ENCODE measurements at places on chromosomes 3 and 15. TPM values are rescaled to one million over a fixed set of nuclear protein-coding genes. Genes with fewer than 3 reads are reported as not detected.

DNA sequence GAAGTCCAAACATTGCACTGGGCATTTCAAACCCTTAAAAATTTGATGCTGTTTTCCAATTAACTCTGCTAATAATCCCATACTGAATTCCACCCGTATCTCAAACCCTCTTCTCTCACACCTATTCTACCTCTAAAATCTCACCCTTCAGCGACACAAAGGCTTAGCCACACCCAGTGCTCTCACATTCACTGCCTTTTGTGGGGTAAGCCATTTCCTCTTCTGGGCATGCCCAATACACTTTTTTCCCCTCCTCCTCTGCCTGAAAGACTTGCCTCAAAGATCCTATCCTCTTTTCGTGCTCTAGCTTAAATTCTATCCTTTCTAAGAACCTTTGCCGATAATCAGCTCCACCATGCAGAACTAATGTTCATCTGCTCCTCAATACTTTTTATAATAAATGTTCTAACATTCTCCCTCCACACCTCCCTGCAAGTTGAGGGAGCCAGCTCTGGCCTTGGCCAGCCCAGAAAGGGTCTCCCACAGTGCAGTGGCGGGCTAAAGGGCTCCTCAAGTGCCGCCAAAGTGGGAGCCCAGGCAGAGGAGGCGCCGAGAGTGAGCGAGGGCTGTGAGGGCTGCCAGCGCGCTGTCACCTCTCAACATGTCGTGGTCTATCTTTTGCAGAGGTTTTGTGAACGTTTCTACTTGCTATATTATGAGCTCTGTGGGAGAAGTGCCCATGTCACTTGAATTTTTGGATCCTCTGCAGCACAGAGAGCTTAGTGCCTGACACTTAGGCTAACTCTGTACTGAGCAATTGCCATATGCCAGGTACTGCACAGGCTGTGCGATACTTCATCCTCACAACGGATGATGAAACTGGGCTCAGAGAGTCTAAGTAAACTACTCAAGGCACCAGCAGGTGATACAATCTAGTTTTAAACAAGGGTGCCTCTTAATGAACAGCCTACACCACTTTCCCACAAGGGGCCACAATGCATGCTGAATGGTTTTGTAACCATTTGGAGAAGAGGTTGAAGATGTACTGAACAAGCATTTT is 53.6 kb upstream of the BCL6 start:
- peak overlapping the region; percentile 91 for H3K27ac ChIP-seq
- H3K36me3 ChIP-seq: peaks cover 49% of the 10 kb centered on the region
- peaks cover 72% of the 10 kb centered on the region for H3K4me1 ChIP-seq

Gene OXTR
- 0.65 TPM for total RNA-seq

DNA sequence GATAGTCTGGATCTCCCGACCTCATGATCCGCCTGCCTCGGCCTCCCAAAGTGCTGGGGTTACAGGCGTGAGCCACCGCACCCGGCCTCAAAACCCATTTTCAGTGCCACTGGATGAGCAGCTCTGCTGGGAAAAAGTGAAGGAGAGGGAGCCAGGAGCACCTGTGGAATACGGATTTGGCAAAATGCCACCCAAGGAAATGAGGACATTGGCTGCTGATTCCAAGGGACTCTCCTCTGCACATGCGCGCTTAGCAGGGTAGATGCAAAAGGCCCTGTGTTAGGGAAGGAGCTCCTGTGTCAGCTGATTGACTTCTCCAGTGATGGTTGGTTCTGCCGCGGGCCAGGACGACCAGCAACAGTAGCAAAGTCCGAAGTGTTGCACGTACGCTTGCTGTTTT is 43.4 kb upstream of the IGF1R start:
- H3K27me3 ChIP-seq: peaks cover 2% of the 10 kb centered on the region
- DNase-seq: no peak
- H3K4me1 ChIP-seq: peaks cover 23% of the 10 kb centered on the region
- no peak overlapping the region for H3K27ac ChIP-seq

GRCh38 chr3:2937592-2937991 is 172.6 kb downstream of the IL5RA start:
- H3K4me3 ChIP-seq: no peak overlapping the region
- no peaks in the 10 kb centered on the region for H3K4me1 ChIP-seq
- no peak for DNase-seq
- H3K36me3 ChIP-seq: no peaks in the 10 kb centered on the region

Gene NANOGP8
- total RNA-seq: not detected

- peaks cover 4% of the 10 kb centered on the region for H3K27me3 ChIP-seq
- DNase-seq: no peak
- peak overlapping the region; percentile 39 for H3K27ac ChIP-seq
- H3K4me1 ChIP-seq: no peaks in the 10 kb centered on the region
- H3K4me3 ChIP-seq: no peak overlapping the region
- H3K36me3 ChIP-seq: no peaks in the 10 kb centered on the region
Observed at GRCh38 chr3:10411598-10412332, 90.9 kb upstream of the SEC13 start.

DNA sequence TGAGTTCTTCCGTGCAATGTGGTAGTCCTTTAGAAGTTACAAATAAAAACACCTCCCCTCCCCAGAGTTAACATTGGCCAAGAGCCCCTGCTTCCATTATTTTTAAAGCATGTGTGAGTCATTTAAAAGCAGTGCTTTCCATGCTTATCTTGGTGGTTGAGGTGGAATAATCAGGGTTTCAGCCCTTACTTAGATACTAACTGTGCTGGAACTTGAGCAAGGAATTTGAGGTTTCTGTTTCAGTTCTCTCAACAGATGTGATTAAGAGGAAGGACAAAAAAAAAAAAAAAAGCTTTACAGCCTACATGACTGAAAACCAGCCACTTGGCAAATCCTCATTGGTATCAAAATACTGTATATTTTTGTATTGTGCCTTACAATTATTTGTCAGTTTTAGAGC is 64.5 kb downstream of the CGNL1 start:
- no peak overlapping the region for H3K4me3 ChIP-seq
- H3K27ac ChIP-seq: no peak overlapping the region
- no peak for DNase-seq
- H3K36me3 ChIP-seq: no peaks in the 10 kb centered on the region

DNA sequence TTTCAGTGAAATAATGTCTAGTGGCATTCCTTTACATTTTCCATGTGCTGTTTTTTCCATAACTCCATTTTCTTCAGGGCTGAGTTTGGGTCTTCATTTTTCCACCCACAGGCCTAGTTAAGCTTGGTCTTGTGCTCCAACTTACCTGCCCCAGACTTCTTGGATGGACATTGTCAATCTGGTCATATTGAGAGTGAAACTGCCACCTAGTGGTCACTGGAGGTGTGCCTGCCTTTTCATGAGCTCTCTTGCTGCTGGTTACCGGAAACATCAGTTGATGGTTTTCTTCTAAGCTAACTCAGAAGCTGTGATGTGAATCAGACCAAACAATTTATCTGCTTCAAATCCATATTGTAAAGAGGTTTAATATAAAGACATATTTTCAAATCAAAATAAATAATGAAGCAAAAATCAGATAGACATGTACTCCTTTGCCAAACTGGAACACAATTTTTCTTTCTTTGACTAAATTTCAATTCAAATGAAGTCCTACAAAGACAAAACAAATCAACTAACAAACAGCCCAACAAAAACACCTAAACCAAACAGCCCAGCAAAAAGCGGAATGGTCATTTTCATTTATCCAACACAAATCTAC is 135.1 kb upstream of the RASGRP1 start:
- no peaks in the 10 kb centered on the region for H3K27me3 ChIP-seq
- peak overlapping the region; percentile 76 for H3K27ac ChIP-seq
- H3K4me3 ChIP-seq: peak overlapping the region; percentile 53
- peak; percentile 85 for DNase-seq
- no peaks in the 10 kb centered on the region for H3K36me3 ChIP-seq

DNA sequence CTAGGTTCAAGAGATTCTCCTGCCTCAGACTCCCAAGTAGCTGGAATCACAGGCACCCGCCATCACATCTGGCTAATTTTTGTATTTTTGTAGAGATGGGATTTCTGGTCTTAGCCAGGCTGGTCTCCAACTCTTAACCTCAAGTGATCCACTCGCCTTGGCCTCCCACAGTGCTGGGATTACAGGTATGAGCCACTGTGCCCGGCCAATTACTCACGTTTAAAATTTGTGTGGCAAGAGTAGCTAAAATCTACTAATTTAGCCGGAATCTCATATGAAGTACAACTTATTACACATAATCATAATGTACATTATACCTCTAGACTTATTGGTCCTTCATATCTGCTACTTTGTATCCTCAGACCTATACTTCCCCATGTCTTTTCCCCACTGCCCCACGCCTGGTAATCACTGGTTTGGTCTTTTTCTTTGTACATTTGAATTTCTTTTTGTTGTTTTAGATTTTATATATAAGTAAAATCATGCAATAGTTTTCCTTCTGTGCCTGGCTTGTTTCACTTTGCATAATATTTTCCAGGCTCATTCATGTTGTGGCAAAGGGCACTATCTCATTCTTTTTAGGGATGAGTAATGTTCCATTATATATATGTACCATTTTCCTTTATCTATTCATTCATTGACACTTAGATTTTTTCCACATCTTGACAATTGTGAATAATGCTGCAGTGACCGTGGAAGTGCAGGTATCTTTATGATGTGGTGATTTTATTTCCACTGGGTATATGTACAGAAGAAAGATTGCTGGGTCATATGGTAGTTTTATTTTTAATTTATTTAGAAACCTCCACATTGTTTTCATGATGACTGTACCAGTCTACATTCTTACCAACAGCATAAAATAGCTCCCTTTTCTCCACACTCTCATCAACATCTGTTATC is 605.0 kb upstream of the CBLB start:
- no peak for DNase-seq
- no peak overlapping the region for H3K27ac ChIP-seq
- no peaks in the 10 kb centered on the region for H3K27me3 ChIP-seq
- no peak overlapping the region for H3K4me3 ChIP-seq
- H3K36me3 ChIP-seq: peaks cover 2% of the 10 kb centered on the region
- H3K4me1 ChIP-seq: no peaks in the 10 kb centered on the region

Gene BSN
- 0.07 TPM for total RNA-seq

GRCh38 chr3:34284959-34285826 is 486.8 kb downstream of the PDCD6IP start:
- no peaks in the 10 kb centered on the region for H3K27me3 ChIP-seq
- no peak overlapping the region for H3K4me3 ChIP-seq
- H3K36me3 ChIP-seq: no peaks in the 10 kb centered on the region
- no peaks in the 10 kb centered on the region for H3K4me1 ChIP-seq

- H3K4me3 ChIP-seq: peak overlapping the region; percentile 86
- H3K27ac ChIP-seq: peak overlapping the region; percentile 97
- H3K36me3 ChIP-seq: no peaks in the 10 kb centered on the region
Observed at GRCh38 chr15:80060356-80061006, 1.0 kb downstream of the ZFAND6 start.

- peaks cover 77% of the 10 kb centered on the region for H3K4me1 ChIP-seq
- peak overlapping the region; percentile 43 for H3K27ac ChIP-seq
- H3K36me3 ChIP-seq: peaks cover 74% of the 10 kb centered on the region
- DNase-seq: no peak
Observed at GRCh38 chr3:10259036-10259435, 10.8 kb downstream of the TATDN2 start.

- H3K27ac ChIP-seq: no peak overlapping the region
- H3K27me3 ChIP-seq: peaks cover 11% of the 10 kb centered on the region
- H3K4me3 ChIP-seq: no peak overlapping the region
- no peaks in the 10 kb centered on the region for H3K4me1 ChIP-seq
Observed at GRCh38 chr15:88591384-88591783, 29.8 kb upstream of the AEN start.

- H3K4me1 ChIP-seq: peaks cover 2% of the 10 kb centered on the region
- no peak overlapping the region for H3K27ac ChIP-seq
- H3K27me3 ChIP-seq: no peaks in the 10 kb centered on the region
- DNase-seq: no peak
- H3K4me3 ChIP-seq: no peak overlapping the region
- no peaks in the 10 kb centered on the region for H3K36me3 ChIP-seq
Observed at GRCh38 chr15:25875566-25875965, 12.4 kb upstream of the ATP10A start.

GRCh38 chr3:189947068-189947467 is 173.6 kb downstream of the P3H2 start:
- no peak overlapping the region for H3K4me3 ChIP-seq
- H3K36me3 ChIP-seq: no peaks in the 10 kb centered on the region
- no peak overlapping the region for H3K27ac ChIP-seq
- peaks cover 9% of the 10 kb centered on the region for H3K4me1 ChIP-seq

Gene SI
- not detected for total RNA-seq

DNA sequence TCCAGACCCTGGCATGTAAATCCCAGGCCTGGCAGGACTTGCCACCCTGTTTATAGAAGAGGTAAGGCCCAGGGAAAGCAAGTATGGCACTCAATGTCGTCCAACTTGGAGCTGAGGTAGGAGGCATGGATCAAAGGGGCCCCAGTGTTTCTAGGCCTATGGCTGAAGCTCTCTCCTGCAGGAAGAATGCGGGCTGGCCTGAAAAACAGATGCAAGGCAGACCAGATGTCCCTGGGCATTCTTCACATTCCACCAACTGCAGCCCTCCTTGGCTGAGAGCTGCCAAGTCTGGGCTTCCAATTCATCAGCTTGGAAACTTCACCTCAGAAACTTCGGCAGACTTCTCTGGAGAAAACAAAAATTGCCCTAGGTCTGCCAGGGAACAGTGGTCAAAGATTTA is 22.2 kb downstream of the MESD start:
- peaks cover 8% of the 10 kb centered on the region for H3K4me1 ChIP-seq
- no peak for DNase-seq
- no peaks in the 10 kb centered on the region for H3K27me3 ChIP-seq
- peaks cover 38% of the 10 kb centered on the region for H3K36me3 ChIP-seq
- no peak overlapping the region for H3K4me3 ChIP-seq
- H3K27ac ChIP-seq: no peak overlapping the region

Gene AGTR1
- total RNA-seq: not detected

Gene ERICH6
- 0.81 TPM for total RNA-seq

DNA sequence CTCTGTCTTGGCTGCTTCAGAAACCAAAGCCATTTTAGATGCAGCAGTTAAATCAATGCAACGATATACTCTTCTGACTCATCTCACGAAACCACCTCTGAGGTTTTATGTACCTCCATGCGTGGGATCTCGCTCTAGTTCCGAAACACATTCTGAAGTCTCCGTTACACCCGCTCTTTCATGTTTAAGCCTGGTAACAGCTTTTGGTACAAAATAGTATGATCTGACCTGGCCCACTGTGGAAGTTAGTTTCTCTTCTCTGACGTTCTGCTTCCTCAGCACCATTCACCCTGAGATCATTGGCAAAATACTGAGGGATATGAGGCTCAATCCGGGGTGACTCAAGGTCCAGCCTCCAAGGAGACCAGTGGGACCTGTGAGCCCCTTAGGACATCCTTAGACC is 121.9 kb downstream of the TMEM266 start:
- H3K36me3 ChIP-seq: no peaks in the 10 kb centered on the region
- H3K27ac ChIP-seq: no peak overlapping the region
- H3K4me3 ChIP-seq: no peak overlapping the region
- H3K27me3 ChIP-seq: peaks cover 21% of the 10 kb centered on the region
- peaks cover 10% of the 10 kb centered on the region for H3K4me1 ChIP-seq

DNA sequence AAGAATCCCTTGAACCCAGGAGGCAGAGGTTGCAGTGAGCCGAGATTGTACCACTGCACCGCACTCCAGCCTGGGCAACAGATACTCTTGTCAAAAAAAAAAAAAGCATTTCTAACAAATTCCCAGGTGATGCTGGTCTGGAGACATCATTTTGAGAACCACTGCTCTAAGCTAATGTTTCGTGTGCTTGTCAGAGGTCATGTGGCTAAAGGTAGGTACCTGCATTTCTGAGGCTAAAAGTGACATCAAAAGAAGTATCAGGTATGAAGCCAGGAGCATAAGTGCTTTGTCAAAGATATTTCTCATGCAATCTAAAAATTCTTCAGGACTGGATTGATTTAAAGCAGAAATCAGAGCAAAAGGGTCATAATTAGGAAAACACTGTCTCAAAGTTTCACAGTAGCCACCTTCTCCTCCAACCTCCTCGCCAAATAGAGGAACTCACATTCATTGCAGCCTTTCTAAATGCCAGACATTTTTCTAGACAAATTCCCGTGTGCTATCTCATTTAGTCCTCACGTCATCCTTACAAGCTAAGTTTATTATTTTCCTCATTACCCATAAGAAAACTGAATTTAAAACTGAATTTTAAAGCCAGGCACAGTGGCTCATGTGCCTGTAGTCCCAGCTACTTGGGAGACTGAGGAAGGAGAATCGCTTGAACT is 25.7 kb upstream of the GSK3B start:
- peaks cover 6% of the 10 kb centered on the region for H3K27me3 ChIP-seq
- H3K4me3 ChIP-seq: no peak overlapping the region

Data from activated CD4-positive, alpha-beta T cell treated with anti-CD3 and anti-CD28 coated beads, Interleukin-2, amount 10 ng/mL, durations not matched to agents 7 days and 5 days (primary cell).